ENCODE measurements at places on chromosomes 2 and 18.

GRCh38 chr2:182448371-182448770 lies 21.5 kb upstream of the PDE1A start:
- no peak for DNase-seq

DNA sequence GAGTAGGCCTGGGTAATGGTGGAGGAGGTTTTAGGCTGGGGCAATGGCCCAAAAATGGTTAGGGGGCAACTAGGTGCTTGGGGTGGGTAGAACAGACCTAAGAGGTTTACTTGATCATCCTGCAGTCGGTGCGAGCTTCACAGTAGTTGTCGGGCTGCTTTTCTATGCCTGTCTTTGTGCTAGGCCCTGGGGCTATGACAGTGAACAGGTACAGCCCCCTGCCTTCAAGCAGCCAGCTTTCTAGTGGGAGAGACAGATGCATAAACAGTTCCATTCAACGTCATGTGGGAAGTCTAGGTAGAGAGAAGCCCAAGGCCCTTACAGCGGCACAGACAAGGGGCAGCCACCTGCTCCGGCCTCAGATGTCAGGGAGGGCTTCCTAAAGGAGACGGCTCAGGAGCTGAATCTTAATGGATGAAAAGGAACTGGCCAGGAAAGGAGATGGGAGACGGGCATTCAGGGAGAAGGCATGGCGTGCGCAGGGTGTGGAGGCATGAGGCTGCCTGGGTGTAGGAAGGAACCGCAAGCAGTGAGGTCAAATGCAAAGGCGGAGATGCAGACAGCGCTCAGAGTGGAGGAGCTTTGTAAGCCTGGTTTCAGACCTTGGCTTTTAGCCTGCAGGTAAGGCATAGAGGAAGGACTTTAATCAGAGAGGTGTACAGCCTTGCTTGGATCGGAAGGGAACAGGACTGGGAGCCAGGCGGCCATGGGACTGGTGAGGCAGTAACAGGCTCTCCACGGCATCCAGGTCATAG lies 6.0 kb downstream of the CTIF start:
- DNase-seq: no peak

GRCh38 chr2:205850611-205851010 lies 168.3 kb downstream of the NRP2 start:
- no peak for DNase-seq

- no peak for DNase-seq
These were observed 243.3 kb upstream of the NCKAP5 start for GRCh38 chr2:133811409-133812125.

GRCh38 chr2:147096671-147097070 lies 748.2 kb upstream of the ACVR2A start:
- no peak for DNase-seq

DNA sequence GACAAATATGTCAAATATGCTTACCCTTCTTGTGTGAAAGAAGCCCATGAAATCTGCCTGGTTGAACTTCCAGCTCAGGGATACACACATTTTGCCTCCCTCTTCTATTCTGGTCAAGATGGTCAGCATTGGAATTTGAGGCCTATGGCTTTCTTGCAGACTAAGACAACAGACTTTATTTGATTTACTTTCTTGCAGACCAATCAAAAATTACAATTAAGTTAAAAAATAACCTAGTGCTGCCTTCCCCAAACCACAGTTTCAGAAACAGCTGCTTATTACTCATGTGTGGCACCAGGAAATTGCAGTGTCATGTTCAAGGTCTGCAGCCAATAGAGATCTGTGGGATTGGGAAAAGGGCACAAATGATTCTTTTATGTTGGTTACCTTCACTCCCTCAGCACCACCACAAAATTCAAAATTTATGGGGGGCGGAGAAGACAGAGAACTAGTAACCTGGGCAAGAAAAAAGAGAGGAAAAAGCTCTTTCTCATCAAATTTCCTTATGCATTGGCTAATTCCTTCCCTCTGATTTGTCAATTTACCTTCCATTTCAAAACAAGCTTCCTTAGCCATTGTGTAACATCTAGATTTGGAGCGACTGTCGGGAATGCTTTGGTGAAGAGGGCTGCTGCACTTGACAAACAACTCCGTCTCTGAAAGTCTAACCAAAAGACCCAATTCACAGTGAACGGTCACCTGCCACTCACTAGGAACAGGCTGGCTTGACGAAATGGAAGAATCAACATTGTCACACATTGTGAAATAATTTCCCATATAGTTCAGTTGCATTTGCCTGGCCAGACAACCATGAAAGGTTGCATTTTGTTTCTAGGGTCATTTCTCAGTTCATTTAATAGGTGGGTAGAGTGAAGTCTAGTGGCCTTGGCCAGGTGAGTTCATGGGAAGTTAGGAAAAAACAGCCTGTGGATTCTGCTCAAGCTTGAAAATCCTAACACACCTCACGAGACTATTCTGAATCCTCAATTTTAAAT lies 100.4 kb upstream of the FZD5 start:
- DNase-seq: no peak

GRCh38 chr2:44342854-44343253 lies 18.4 kb downstream of the PREPL start:
- DNase-seq: no peak

GRCh38 chr2:206920951-206921350 lies 18.4 kb upstream of the CPO start:
- DNase-seq: no peak

- DNase-seq: no peak
These were observed 222.1 kb upstream of the SMAD2 start for GRCh38 chr18:48152549-48152948.

DNA sequence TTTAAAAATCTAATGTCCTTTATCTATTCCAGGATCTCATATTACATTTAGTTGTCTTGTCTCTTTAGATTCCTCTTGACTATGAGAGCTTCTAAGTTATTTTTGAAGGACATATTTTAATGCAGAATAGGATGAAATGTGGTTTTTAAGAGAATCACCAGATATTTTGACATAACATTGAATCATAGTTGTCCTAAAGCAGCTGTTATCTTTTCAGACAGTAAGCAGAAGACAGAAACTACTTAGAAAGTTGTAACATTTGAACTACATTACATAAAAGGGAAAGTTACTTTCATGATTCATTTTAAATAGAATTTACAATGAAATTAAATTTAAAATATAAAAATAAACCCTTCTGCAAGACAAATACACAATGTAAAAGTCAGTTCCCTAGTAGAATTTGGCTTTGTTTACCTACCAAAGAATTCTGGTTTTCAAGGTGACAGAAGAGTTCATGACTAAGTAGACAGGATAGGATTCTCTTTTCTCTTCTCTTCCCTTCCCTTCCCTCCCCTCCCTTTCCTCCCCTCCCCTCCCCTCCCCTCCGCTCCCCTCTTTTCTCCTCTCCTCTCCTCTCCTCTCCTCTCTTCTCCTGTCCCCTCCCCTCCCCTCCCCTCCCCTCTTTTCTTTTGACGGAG lies 186.0 kb downstream of the DIS3L2 start:
- DNase-seq: no peak

- DNase-seq: peak; percentile 94
These were observed 635 bp downstream of the ERICH2 start for GRCh38 chr2:170770606-170771420.

GRCh38 chr2:213229814-213230213 lies 54.5 kb upstream of the SPAG16 start:
- no peak for DNase-seq

- DNase-seq: no peak
These were observed 548.5 kb upstream of the SYT4 start for GRCh38 chr18:43825768-43826167.

DNA sequence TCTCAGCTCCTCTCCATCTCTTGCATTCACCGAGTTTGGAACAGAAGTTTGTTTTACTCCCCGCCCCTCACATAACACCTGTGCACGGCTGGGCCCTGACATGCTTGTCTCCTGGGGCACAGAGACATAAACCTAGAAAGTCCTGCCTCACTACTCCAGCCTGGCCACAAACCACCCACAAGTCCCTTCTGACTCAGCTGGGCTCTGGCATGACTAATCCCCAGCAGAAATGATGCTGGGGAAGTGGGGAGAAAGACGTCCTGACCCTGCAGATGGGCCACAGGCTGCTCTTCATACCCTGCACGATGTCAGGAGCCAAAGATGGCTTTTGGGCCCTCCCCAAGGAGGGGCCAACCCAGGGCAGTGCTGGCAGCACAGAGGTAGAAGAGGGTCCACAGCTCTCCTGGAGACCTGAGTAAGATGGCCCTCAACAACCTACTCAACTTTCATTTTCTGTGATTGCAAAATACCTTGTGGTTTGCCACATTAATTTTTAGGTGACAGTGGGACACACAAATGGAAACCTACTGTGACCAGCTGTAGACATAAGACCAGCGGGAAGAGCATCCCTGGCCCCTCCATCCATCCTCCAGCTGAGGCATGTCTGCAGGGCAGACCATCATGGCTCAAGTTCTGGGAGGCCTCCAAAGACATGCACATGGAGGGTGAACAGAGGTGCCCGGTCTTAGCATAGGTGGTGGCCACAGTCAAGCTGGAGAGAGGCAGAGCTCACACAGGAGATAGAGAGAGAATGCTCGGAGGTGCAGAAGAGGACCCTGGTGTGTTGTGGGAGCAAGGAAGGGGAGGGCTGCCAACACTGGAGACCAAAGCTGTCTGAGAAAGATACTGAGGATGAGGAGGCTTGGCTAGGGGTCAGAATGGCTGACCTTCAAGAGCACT lies 40.0 kb downstream of the DNMT3A start:
- no peak for DNase-seq

DNA sequence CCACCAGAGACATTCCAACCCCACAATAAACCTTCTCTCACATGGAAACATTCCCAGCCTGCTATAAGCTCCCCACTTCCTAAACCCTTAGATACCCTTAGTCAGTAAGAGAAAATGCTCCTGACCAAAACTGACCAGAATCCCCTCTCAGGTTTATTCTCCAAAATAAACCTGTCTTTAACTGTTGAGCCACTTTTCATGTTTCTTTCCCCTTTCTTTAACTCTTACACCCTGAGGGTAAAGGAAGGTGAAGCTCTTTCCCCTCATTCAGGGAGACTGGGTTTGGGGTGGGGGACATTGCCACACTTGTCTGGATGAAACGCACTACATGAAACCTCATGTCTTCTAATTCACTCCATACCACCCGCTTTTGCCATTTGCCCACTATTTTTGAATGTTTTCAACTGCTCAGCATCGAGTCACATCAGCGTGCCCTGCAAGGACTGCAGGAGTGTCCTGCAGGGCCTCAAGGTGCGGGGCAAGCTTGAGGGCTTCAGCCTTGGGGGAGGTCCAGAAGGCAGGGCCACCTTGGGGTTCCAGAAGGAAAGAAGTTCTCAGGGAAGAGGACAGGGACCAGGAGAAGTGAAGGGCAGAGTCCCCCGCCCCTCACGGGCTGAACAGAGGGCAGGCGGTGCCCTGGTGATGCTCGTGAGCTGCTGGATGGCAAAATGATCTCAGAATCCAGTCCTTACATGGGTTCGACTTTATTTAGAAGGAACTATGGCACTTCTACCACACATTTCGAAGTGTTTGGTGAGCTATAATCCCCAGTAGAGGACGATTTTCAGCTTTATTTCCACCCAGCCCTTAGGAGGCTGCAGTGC lies 4.2 kb upstream of the SP140L start:
- no peak for DNase-seq

DNA sequence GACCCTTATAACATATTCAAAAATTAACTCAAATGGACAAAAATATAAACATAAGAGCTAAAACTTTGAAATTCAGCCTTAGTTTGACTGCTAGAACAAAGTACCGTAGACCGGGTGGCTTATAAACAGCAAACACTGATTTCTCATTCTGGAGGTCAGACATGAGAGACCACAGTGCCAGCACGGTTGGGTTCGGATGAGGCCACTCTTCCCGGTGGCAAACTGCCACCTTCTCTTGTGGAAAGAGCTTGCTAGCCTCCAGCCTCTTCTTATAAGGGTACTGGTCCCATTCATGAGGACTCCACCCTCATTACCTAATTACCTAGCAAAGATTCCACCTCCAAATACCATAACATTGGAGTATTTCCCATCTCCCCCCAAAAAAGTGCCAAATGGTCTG lies 91.3 kb downstream of the FAM210A start:
- no peak for DNase-seq

- DNase-seq: no peak
These were observed 10.9 kb downstream of the POLI start for GRCh38 chr18:54280220-54280569.

DNA sequence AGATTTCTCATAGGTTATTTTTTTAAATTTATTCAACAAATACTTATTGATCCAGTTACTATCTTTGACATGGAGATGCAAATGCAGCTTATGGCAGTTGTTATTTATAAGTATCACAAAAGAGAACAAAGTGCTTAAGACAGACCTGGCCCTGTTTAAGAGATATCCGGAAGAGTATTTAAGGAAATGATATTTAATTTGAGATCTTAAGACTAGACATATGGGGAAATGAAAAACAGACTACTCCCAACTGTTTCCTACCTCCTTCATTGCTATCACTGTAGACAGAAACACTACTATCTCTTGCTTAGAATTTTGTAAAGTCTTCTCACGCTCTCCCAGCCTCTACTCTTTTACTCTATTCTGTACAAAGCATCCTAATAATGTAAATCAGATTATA lies 36.0 kb downstream of the RPRD1A start:
- DNase-seq: no peak

DNA sequence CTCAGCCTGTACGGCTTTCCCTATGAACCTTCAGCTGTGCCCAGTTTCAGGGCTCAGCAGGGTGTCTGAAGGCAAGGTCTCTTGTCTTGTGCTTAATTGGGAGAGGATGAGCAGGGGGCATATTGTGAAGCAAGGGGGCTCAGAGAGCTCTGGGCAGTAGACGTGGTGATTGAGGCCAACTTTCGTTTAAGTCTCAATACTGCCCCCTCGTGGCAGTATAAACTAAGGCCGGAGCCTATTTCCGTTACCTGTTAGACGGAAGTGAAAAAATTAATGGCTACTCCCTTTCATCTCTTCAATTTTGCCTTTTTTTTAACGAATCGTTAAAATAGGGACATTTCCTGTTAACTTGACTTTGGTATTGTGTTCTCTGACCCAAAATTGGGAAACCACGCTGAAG lies 193.4 kb downstream of the TDRD15 start:
- DNase-seq: no peak

DNA sequence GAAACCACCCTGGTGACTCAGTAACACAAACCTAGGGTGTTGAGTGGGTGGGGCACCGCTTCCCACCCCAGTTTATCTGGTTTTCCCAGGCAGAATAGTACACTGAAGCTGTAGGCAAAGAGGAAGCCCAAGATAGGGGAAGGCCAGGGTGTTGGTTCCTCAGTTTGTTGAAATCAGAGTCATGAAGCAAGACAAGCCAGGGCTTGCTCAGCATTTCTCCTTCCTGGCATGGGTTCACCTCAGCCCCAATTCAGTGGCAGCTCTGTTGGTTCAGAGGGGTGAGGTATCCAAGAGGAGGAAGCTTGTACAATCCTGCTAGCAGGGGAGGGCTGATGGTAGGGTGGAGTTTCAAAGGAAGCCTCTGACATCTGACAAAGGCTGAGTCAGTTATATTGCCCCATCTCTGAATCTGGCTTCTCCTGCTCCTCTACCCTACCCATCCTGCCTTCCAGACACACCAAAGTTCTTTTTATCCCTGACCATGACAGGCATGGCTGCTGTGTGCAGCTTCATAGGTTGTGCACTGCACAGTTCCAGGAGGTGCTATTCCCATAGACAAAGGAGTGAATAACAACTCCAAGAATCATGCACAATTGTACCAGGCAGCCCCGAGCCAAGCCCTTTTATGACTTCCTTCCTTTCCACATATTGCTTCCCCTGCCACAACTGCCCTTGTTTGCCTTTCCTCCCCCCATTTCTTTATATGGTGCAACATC lies 24.9 kb upstream of the RAB10 start:
- DNase-seq: no peak
